ENCODE measurements at places on chromosomes 12 and 14. TPM values are rescaled to one million over a fixed set of nuclear protein-coding genes. Genes with fewer than 3 reads are reported as not detected.
A peak's percentile ranks its signal among the peaks of the same experiment; 100 is the strongest.

KLRG1 gene
- 1.0 TPM for total RNA-seq

GPRC5D gene
- not detected for total RNA-seq

SERPINA3 gene
- total RNA-seq, result 7.2 TPM

DNA sequence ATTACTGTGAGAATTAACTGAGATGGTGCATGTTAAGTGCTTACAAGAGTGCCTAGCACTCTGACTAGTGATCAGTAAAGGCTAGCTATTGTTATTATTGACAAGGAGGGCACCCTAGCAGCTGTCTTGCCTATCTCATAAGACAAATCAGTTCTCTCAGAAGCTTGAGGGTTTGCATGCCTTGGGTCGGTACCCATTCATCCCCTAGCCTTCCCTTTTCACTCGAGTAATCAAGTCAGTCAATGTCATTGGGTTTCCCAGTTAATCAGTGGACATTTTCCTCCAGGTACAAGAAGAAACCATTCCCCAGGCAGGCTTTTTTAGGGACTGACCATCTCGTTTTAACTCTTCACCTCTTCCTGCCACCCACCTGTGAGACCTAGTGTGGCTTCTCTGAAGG lies 10.4 kb upstream of the TFCP2 start:
- no peak for DNase-seq

DNA sequence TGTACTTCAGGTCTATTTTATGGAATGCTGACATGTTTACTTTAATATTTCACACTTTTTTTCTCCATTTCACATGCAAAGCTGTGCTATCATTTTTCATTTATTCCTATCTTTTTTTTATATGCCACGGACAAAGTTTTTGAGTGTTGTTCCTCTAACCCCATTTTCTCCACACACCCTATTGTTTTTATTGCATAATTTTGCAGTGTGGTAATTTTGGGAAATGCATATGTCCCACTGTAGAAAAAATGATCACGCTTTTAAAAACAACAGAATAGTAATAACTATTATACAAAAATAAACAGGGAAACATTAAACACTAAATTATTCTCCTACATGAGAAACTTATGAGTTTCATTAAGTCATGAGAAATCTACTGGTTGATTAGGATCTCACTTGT lies 14.2 kb downstream of the ZFC3H1 start:
- DNase-seq, result no peak

DNA sequence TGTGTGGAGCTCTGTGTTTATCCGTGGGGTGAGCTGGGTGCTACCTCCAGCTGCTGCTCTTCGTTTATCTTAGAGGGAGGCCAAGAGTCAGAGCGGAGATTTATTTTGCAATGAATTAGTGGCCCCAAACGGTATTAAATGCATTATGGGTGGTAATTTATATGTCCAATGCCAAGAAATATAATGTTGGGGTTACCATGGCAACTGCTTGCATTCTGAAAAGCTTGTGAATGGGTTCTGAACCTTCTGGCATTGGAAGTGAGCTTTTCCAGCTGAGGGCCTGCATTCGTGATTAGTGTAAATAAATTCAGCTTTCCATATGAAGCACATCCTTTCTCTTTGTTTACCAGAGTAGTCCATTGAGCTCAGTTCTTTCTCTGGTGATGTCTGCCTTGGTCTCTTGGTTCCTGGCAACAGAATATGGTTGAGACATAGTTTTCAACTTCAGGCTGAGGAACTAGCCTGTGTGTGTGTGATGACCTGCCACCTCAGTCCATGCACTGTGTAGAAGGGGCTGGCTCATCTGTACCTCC lies 51.8 kb downstream of the TRAF3 start:
- peak; percentile 97 for DNase-seq

Measured in fibroblast of lung (primary cell).